ENCODE measurements at places on chromosomes 3 and 15.

DNA sequence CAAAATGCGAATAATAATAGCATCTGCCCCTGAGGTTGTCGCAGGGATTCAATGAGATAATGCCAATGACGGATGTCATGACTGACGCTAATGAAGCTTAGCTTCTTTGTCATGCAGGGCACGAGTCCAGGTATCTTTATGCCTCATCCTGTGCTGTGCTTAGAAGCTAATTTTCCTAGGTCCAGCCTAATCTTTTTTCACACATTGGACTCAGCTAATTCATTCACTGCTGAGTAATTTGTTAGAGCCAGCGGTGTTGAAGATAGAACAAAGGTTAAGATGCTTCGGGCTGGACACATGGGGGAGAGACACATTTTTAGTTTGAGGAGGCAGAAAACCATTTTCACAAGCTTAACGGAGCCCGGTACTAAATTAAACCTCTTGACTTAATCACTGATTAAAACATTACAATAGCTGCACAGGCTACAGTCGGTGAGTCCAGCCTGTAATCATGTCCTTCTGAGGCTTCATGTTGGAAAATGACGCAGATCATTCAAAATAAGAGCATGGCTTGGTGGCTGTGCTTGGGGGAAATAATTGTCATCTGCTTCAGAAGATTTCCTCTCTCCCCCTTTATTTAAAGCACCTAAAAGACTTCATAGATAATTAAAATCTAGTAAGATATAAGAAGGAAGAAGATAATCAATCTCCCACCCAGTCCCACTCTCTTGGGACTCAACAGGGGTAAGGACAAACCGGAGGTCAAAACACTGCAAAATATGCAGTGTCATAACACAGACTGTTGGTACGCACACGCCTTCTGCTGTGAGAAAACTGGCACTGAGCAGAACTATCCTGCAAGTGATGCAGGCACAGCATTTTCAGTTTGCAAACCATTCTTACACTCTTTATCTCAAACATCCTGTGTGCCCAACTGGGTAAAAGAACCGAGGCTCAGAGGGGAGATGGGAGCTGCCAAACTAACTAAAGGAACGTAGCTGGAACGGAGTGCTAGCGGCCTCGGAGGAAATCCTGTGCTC, 3.3 kb upstream of the CCDC174 start:
- no peak for DNase-seq

DNA sequence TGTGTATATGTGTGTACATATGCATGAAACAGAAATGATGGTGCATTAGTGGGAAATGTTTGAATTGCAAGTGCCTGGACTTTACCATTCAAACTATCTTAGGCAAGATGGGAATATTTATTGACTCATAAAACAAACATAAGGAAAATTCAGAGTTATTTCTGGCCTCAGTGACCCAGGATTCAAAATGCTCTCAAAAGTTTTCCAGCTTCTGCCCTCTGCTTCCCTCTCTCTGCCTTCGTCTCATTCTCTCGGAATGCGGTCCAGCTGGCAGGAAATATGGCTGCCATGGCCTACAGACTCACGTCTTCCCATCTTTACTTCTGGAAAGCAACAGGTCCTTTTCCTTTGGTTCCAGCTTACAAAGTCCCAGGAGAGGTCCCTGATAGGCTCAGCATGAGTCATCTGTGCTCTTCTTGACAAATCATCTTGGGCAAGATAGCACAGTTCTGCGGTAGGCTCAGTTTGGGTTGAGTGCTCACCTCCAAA, 8.7 kb upstream of the ZNF774 start:
- DNase-seq, result no peak

- DNase-seq, result no peak
These were observed 157.3 kb downstream of the ADAMTS9 start for GRCh38 chr3:64530434-64531049.

- DNase-seq, result no peak
These were observed 43.5 kb upstream of the CTNNB1 start for GRCh38 chr3:41155834-41156233.

DNA sequence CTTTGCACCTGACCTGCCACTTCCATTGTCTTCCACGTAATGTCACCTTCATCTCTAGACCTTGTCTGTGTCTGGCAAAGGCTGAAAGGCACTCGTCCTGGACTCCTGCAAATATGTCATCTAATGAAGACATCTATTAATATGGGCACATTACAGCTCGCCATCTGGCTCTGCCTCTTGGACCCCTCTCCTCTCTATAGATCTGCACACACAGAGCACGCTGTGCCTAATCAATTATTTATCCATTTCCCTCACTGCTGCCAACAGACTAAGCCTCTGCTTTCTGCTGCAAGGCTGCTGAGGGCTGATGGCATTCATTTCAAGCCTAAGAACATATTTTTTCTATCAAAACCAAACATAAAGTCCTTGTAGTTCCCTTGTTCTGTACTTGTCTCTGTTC, 573.0 kb downstream of the TUSC7 start:
- no peak for DNase-seq

- DNase-seq, result no peak
These were observed 166.1 kb downstream of the SSR3 start for GRCh38 chr3:156388497-156389448.

DNA sequence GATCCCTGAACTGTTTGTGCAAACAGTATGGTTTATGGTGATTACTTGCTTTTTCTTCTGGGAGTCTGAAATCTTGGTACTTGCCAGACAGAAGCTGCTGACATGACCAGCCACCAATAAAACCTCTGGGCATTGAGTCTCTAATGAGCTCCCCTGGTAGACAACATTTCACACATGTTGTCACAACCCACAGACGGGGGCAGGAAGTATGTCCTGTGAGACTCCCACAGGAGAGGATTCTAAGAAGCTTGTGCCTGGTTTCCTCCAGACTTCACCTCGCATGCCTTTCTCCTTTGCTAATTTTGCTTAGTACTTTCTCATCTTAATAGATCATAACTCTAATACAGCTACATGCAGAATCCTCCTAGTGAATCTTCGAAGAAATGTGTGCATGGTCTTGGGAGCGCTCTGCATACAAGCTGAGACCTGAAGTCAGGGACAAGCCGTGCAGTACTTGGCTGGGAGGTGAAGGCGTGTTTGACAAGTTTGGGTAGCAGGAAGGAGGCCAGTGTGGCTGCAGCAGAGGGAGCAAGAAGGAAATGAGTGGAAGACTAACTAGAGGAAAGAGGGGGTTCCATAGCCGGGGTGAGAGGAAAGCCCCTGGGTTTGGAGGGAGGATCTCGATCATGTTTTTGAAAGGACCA, 49.0 kb downstream of the B3GNT5 start:
- DNase-seq, result no peak

GRCh38 chr15:98151096-98151495, 190.6 kb downstream of the ARRDC4 start:
- no peak for DNase-seq

DNA sequence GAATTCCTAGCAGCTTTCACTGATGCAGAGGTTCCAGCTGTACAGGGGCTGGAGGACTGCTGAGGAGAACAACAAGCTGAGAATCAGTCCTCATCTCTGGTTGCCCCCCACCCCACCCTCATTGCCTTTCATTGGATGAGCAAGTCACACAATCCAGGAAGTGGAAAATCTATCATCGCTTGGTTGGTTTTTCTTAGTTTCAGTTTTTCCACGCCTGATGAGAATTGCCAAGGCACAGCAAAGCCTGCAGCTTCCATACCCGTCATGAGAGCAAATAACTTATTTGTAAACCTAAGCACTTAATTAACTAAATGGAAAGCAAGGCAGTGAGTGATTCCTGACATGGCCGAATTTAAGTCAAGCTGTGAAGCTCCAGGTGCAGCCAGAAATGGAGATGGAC, 21.4 kb upstream of the LIPC start:
- DNase-seq, result no peak

DNA sequence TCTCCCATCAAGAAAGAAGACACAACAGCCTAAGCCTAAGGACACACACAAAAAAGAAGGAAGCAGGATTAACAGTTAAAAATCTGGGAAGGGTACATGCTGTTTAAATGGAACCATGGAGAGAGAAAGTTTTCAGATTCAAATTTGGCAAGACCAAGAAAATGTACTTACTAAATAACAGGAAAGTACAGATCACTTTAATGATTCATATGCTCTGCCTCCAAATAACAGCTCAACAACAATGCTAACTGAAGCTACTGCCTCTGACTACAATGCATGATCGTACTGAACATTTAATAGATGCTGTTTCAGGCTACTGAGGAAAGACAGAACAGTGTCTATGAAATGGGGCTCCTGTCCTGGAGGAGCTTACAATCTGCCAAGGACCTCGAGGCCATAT, 8.4 kb upstream of the NMB start:
- DNase-seq, result no peak

DNA sequence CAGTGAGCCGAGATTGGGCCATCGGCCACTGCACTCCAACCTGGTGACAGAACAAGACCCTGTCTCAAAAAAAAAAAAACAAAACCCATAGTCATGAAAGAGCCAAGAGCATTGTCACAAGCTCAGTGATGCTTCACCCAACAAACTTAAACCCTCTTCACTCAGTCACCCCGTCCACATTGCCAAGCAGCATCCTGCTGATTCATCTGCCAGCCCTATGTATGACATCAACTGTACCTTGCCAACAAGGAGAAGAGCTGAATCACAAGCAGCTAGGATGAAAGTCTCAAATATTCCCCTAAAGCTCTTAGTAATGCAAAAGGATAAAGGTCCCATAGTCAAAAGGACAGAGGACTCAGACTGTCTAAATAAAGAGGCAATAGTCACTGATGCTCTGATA, 90.0 kb downstream of the ANO10 start:
- no peak for DNase-seq

DNA sequence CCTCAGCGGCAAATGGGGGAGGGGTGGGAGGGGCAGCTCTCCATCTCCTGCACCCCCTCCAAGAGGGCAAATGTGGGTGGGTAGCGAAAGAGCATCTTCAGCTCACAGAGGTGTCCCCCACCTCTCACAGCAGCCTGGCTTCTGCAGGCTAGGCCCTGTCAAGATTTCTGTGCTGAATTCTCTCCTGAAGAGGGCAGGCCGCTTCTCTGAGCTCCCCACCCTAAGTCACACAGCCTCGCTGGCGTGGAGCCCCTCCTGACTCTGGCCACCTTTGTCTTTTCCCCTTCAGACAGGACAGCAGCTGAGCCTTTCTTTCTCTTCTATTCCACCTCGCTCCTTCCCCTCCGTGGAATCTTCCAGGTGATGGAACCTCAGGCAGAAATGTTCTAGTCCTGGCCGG, 26.3 kb upstream of the ADAMTS7 start:
- DNase-seq, result no peak

DNA sequence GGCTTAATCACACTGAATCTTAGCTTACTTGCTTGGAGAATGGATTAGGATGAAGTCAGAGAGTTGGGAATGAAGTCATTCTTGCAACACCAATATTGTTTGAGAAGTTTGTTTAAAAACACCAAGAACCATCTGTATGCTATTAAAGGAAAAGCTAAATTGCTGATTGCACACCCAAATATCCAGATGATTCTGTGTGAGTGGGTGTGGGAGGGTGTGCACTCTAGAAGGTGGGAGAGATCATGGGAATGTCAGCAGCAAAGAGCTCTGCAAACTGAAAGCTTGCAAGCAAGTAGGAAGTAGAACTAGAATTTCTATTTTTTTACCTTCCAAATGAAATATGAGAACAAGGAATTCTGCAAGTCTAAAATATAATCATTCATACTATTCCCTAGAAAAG, 364.9 kb downstream of the NR2F2 start:
- DNase-seq, result no peak

- DNase-seq, result no peak
These were observed 263.4 kb upstream of the ST8SIA2 start for GRCh38 chr15:92130244-92130643.

DNA sequence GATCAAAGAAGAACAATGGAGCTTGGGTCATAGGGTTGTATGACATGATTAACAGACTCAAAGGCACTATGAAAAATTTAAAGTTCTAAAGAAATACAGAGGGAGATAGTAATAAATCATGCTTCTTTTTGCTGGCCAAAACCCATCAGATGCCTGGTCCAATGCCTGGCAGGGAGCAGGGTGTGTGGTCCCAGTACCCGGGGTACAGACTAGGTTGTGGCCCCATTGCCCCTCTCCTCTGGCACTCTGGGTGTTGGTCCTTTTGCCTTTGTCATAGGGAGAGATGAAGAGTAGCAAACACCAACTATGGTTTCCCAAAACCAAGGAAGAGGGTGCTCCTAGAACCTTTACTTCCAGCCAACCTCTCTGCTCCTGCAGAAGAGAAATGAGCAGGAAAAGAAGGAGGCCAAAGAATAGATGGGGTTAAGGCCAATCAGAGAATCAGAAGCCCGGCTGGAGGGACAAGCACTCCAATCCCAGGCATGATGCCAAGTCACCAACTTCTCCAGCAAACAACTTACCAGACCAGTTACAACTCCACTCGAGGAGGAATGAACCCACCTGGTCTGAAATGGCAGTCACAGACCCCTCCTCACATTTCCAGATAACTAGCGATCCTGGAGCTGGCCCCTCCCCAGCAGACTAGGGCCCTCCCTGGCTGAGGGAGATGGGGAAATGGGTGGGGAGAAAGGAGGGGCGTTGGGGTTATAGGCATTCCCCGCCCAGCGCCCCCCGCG, 1.8 kb downstream of the IGDCC3 start:
- DNase-seq, result no peak

GRCh38 chr3:179463319-179463718, 12.0 kb upstream of the GNB4 start:
- no peak for DNase-seq

DNA sequence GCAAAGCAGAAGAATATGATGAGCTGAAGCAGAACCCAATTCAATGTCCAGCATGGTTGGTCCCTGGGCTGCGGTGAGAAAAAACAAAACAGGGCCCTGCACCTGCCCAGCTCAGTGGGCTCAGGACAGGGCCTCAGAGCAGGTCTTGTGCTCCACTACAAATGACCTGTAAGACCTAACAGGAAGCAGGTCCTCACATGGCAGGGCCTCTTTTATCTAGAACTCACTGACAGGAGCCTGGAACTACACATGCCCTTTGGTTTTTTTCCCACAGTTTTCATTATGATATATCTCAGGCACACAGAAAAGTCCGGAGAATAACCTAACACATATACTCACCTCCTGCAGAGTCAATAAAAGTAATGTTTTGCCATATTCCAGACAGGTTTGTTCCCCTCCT, 38.4 kb downstream of the CCDC12 start:
- DNase-seq, result no peak

DNA sequence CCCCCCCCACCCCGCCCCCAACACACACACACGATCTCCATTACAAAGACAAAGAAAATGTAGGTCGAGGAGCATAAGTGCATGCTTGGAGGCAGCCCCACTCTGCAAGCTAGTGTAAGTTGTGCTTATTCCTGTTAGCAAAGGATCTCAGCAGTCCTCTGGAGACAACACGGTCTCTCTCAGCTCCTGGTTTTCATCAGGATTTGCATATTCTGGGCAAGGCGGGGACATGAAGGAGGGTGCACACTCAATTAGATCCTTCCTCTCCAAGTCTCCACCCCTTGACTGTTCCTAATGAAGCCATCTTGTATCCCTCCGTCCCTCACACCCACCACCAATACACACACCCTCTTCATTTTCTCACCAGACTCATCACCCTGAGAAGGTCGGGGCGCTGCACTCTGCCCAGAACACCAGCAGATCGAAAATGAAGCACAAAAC, 63.8 kb downstream of the MRPL46 start:
- DNase-seq, result no peak

GRCh38 chr15:100133001-100133400, 208.8 kb downstream of the ADAMTS17 start:
- DNase-seq, result no peak

GRCh38 chr3:180048103-180048502, 11.4 kb upstream of the PEX5L start:
- DNase-seq, result no peak

- no peak for DNase-seq
These were observed 42.9 kb downstream of the ATP13A3 start for GRCh38 chr3:194443901-194444300.

- no peak for DNase-seq
These were observed 123.2 kb downstream of the RAP2B start for GRCh38 chr3:153285194-153285641.

Data from activated CD8-positive, alpha-beta memory T cell treated with anti-CD3 and anti-CD28 coated beads for 48 hours (primary cell).